Stimulated activated CD8-positive, alpha-beta memory T cell treated with anti-CD3 and anti-CD28 coated beads, Interleukin-2, amount 100 ng/mL, for 1 hour (primary cell): ENCODE measurements at places on chromosomes 6 and 20.

DNA sequence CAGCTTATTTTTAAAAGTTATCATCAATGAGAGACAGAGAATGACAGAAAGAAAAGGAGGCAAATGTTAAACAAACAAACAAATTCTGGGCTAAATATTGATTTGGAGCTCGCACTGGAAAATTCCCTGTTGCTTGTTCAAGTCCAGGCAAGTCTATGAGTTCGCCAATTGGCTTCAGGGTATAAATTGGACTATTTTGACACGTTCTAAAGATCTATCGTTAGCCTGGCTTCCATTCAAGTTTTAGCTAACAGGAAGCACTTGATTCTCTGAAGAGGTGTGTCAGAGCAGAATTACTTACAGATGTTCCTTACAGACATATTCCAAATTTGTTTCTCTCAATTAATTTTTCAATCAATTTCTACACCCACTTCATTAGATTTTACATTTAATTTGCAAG is 15.8 kb upstream of the RFPL4B start:
- DNase-seq: no peak

DNA sequence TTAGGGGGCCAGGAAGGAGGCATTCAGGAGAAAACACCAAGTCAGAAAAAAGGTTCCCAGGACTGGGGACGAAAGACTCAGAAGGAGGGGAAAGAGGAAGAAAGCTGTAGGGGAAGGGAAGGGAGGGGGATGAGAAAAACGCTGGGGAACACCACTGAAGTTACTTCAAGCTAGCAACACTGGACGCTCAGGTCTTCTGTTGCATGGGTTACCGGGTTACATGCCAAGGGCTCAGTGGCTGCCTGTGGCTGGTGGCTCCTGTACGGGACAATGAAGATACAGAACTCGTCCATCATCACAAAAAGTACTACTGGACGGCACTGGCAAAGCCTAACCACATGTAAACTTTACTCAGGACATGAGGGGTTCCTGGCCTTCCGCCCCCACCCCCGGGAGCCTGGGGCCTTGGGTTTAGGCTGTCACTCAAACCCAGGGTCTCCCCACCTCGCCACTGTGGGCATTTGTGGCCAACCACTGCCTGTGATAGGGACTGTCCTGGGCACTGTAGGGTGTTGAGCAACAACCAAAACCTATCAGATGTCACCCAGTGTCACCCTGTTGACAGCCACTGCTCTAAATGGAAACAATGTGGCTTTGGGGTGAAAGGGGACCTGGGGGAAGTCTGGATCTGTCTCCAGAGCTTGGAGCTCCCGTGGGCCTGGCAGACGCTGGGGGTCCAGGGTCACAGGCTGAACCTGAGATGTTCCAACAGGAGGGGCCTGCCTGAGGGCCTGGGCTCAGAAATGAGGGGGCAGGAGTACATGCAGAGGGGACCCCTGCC is 40.3 kb upstream of the CD93 start:
- DNase-seq: no peak

DNA sequence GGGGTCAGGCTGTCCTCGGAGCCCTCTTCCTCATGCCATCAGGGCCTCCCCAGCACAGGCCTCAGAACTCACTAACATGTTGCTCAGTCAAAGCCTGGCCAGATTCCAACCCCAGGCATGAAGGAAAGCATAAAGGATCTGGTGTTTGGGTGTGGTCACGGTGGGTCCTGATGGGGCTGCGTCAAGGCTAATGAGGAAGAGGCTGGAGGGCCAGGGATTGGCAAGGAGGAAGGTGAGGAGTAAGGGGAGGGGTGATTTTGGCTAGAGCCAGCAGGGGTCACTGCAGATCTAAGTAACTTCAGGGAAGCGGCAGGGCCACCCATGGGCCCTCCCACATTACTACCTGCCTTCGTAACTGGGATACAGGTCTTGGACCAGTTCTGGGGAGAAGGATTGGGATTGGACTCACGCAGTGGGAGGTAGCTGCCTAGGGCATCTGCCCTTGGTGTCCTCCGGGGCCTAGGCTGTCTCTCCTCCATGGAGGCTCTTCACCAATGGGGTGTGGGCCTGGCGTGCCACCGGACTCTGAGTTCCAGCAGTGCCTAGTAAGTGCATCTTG is 36.2 kb upstream of the MRPS18A start:
- DNase-seq: no peak

- DNase-seq: no peak
These were observed 407.1 kb upstream of the RUNX2 start for GRCh38 chr6:44920952-44921491.

- no peak for DNase-seq
These were observed 3.8 kb upstream of the STX16 start for GRCh38 chr20:58647162-58647795.

- no peak for DNase-seq
These were observed 198.8 kb downstream of the ATXN1 start for GRCh38 chr6:16562498-16562897.

DNA sequence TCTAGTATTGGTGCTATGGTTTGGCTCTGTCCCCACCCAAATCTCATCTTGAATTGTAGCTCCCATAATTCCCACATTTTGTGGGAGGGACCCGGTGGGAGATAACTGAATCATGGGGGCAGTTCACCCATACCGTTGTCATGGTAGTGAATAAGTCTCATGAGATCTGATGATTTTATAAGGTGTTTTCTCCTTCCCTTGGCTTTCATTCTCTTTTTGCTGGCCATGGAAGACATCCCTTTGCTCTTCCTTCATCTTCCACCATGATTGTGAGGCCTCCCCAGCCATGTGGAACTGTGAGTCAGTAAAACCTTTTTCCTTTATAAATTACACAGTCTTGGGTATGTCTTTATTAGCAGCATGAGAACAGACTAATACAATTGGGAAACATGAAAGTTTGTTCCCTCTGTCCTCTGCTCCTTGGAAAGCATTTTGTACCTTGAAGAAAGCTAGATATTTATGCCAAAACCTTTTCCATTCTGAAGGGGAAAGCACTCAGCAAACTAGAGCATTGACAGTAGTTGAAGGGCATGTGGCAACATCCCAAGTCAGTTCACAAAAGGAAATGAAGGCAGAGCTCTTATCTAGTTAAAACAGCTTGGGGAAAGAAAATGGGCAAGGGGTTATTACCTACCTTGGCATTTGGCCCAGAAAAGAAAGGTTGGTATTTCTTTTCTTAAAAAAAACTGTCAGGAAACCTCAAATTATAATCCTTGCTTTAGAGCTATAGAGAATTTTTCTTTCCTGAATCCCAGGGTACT is 10.7 kb upstream of the TNFAIP3 start:
- no peak for DNase-seq

DNA sequence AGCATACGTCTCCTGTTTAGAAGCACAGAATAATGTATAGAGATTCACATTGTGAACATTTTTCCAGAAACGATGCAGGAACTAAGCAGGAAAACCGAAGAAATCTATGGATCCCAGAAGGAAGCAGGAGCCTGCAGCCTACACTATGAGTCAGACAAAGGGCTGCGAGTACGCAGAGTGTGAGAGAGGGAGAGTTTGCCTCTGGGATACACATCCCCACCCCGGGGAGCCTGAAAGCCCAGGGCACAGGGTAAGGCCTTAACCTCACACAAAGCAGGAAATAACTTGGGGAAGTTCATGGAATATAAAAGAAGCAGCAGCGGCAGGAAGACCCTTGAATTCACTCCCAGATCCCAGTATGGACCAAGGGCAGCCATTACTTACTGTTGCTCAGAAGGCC is 842.1 kb upstream of the MANEA start:
- no peak for DNase-seq

DNA sequence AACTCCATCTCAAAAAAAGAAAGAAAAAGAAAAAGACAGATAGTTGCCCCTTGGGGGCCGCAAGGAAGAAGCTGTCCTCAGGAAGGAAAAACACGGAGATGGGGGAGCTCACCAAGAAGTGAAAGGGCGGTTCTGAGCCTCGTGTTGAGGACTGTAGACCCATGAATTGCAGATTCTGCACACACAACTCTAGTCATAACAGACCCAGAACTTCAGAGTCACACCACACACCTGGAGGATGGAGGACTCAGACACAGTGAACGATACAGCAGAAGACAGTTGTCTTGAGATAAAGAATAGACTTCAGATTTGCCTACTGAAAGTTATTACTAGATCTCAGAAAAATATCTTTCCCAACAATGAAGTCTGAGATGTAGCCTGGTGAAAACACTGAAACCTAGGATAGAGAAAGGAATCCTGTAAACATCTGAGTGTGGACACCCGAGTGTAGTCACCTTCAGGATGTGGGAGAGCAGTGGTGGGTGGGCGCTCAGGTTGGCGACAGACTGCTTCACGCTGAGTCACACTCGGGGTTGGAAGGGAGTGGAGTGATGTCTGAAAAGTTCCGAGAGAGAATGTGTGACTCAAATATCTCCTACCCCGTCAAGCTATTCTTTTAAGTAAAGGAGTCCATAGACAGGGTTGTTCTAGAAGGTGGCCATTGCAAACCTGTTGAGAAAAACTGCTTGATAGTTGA is 88.1 kb downstream of the MAP3K4 start:
- no peak for DNase-seq

DNA sequence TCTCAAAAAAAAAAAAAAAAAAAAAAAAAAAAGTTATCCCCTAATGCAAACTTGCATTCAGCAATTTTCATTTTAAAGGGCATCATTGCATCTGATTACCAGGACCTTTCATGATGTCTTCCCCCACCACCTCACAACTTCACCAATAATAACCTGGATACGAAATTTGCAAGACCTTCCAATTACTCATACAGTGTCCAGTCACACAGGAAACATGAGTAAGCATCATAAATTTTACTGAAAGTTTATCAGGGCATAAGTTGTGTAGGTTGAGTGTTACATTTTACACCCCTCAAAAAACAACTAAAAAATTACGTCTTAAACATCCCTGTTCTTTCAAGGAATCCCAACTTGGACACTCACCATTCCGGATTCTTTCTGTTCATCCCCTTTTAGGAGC is 79.1 kb upstream of the ANKEF1 start:
- no peak for DNase-seq

DNA sequence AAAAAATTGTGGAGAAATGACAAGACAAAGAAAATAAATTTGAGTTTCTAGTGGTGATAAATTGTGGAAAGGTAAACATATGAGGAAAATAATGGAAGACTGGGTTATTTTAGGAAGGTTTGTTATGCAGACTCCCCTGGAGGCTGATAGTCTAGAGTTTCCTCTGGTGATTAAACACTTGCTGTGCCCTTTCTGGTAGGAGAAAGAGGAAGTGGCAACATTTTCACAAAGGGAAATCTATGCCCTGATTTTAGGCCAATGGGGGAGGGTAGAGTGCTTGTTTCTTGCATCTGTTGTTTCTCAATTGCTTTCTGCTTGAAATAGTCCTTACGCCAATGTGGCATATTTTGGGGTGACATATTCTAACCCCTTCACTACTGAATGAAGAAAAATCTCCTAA is 129.1 kb upstream of the DOK5 start:
- DNase-seq: no peak

DNA sequence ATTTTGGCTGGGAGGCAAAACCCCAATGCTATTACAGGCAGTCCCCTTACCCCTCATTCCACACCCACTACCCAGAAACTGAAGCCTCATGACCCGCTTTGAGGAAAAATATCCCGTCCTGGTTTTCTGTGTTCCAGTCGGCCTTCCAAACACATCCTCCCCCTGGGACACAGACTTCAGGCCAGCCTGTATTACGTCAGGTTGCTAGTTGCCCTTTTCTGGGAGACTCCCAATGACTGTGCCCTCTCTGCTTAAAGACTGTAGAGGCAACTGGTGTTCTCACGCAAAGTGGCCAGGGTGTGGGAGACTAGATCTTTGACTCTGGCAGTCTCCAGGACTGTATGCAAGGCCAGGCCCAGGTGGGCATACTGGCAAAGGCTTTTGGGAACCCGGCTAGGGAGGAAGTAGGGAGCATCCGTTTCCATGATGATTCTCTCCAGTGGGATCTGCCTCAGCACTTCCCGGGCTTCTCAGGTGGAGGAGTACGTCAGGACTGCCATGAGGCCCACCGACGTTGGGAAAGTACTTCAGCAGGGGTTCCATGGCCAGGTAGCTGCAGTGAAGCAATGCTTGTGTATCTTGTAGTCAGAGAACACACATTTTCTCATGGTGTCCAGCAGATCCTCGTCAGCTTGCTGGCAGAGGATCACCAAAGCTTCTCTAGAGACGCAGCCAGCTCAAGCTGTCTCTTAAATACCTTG is 34.9 kb downstream of the DYNLT1 start:
- no peak for DNase-seq

GRCh38 chr20:49167811-49168507 is 20.2 kb downstream of the STAU1 start:
- no peak for DNase-seq

- DNase-seq: no peak
These were observed 59.4 kb upstream of the GNRH2 start for GRCh38 chr20:2984028-2984501.

DNA sequence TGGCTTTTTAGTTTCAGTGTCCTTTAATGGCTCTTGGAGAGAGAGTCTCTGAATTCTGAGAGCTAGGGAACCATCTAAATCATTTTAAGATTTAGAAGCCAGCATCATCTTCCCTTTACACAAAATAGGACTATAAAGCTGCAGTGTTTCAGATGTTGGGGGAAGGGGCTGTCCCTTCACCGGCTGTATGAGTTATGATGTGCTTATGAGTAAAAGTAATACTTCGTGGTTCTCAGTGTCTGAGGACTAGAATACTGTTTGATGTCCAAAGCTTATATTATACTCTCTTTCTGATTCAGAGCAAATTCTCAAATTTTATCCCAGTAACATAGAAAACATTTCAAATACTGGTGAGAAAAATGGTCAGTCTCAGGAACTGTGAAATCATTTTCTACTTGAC is 63.5 kb upstream of the FAM8A1 start:
- DNase-seq: no peak

GRCh38 chr20:50278684-50279531 is 88.3 kb downstream of the CEBPB start:
- no peak for DNase-seq

DNA sequence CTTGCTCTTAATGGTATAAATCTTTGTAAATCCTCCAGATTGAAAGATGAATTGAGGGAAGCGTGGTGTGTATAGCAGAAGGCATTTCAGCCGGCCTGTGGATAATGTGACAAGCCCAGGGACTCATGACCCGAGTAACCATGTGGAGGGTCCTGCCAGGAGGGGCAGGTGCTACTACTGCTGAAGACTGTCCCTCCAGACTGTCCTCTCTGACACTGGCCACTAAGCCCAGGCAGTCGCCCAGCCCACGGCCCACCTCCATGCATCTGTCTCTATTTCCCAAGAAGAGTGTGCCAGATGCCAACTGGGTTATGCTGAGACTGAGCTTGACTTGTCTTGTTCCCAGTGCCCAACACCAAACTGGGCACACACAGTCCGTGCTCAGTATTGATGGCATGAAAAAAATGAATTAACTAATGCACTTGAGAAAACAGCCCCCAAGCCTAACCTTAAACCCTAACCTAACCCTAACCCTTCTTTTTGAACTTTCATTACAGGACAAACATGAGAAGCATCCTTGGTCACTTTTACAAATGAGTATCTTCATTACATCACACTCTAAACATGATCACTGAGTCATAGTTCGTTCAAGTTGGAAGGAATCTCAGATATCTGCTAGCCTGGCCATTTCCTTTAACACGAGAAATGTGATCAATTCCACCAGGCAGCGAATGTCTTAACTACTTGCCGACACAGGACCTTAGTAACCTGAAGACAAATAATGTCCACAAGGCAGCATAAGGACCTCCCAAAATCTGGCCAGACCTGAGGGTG is 182.2 kb upstream of the RREB1 start:
- no peak for DNase-seq

GRCh38 chr20:59120919-59121318 is 42.7 kb upstream of the ZNF831 start:
- no peak for DNase-seq
